ENCODE measurements at places on chromosomes 16 and 17.

DNA sequence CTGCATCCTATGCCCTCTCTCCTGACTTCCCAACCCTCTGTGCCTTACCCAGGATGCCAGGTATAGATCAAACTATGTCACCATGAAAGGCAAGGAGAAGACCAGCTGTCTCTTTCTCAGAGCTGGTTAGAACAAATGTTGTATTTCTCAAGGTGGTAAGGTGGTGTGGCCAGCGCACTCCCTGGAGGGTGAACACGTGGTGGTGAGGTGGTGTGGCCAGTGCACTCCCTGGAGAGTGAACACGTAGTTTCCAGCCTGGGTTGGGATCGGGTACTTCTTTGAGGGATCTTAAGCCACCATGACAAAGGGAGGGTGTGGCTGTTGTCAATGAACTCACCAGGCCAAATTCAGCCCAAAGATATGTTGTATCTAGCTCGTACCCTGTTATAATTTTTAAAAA, 26.8 kb downstream of the KATNIP start:
- DNase-seq: no peak

GRCh38 chr16:80717611-80718010, 86.8 kb downstream of the CDYL2 start:
- no peak for DNase-seq

GRCh38 chr17:57465610-57466009, 209.3 kb downstream of the MSI2 start:
- no peak for DNase-seq

DNA sequence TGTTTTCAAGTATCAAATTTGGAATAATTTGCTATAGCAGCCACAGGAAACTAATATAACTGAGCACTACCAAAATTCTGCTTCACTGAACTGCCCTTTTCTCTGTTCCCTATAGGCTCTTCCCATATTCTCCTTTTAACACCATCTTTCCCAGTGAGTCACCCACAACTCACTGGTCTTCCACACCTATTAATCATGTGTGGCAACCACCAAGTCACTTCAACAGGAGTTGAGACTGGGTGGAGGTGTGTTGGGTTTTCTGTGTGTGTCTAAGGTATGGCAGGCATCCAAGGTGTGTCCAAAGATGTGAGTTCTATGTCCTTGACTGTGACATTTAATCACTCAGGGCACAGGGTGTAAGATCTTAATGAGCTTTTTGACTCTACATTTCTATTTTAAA, 610.0 kb upstream of the CDH11 start:
- DNase-seq: no peak

GRCh38 chr16:24667244-24667764, 62.1 kb upstream of the TNRC6A start:
- no peak for DNase-seq

DNA sequence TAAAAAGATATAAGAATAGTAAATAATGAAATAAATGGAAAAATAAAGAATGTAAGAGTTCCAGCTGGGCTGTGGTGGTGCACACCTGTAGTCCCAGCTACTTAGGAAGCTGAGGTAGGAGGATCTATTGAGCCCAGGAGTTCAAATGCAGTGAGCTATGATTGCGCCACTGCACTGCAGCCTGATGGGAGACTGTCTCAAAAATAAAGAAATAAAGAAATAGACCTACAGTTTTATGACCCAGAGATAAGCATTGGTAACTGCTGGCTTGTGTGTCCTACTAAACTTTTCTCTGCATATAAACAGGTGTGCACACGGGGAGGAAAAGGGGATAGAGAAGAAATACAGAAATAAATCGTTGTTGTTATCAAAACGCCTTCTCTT, 7.8 kb upstream of the PDP2 start:
- no peak for DNase-seq

DNA sequence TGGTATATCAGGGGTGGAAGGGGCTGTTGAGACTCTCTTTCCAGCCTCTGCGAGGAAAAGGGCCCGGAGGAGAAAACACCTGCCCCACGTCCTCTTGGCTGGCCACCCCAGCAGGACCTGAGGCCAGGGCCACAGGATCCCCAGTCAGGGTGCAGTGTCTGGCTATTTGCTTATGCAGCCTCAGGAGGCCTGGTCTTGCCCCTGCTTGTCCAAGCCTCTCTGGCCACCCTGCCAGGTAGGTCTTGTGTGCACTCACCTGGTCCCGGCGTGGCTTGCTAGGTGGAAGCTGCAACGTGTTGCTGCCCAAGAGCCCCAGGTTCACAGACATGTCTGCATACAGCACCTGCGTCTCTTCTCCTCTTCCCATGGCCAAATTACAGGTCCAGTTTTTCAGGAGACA, 549 bp downstream of the TMEM238L start:
- no peak for DNase-seq

Measured in HS-27A (cell line).